ENCODE measurements at places on chromosomes 7 and 10. TPM values are rescaled to one million over a fixed set of nuclear protein-coding genes. Genes with fewer than 3 reads are reported as not detected.

The FANK1 gene
- 2.8 TPM for total RNA-seq

The ADGRA1 gene
- total RNA-seq = 0.24 TPM

The RNLS gene
- total RNA-seq = 8.5 TPM

The CDCA7L gene
- total RNA-seq = 15.5 TPM

The RASSF4 gene
- 1.8 TPM for total RNA-seq

The TWIST1 gene
- 3.6 TPM for total RNA-seq

The OPN1SW gene
- not detected for total RNA-seq

The ELMO1 gene
- total RNA-seq = 2.1 TPM

The TMEM213 gene
- not detected for total RNA-seq

The IFIT2 gene
- 2.0 TPM for total RNA-seq

The HTR7 gene
- not detected for total RNA-seq

The CHAT gene
- total RNA-seq = not detected
